AG08396 (cell line): ENCODE measurements at places on chromosomes 2 and 18.

GRCh38 chr2:58870704-58871103, 629.6 kb upstream of the FANCL start:
- no peak for DNase-seq

DNA sequence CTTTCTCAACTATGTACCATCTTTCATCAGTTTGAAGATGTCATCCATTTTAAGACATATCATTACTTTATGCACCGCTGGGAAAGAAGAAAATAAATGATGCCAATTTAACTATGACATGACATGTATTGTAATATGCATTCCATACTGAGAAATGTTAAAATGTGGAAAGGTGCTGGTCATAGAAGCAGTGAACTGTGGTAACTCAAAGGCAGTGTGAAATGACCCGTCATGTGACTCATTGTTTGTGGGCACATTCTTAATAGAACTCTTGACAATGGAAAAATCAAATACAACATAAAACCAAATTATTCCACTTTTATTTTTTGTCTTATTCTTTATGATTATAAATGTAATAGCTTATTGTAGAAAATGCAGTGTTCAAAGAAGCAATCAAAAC, 455.0 kb upstream of the ST6GAL2 start:
- no peak for DNase-seq

DNA sequence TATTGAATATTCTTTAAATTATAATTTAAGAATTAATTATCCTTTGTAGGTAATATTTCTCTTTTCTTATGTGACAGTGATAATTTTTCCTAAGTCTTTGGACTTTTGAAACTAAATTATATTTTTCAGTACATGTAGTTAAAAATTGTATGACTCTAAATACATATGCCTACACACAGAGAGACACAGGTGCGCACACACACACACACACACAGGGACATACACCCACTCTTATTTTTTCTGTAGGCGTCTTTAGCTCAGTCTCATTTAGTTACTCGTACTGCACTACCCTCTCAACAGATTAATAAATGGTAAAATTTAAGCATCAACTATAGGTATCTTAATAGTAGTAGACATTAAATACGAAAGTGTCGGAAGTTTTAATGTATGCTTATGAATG, 56.1 kb downstream of the ZNF236 start:
- no peak for DNase-seq

GRCh38 chr2:105143467-105144151, 97.9 kb upstream of the GPR45 start:
- no peak for DNase-seq

DNA sequence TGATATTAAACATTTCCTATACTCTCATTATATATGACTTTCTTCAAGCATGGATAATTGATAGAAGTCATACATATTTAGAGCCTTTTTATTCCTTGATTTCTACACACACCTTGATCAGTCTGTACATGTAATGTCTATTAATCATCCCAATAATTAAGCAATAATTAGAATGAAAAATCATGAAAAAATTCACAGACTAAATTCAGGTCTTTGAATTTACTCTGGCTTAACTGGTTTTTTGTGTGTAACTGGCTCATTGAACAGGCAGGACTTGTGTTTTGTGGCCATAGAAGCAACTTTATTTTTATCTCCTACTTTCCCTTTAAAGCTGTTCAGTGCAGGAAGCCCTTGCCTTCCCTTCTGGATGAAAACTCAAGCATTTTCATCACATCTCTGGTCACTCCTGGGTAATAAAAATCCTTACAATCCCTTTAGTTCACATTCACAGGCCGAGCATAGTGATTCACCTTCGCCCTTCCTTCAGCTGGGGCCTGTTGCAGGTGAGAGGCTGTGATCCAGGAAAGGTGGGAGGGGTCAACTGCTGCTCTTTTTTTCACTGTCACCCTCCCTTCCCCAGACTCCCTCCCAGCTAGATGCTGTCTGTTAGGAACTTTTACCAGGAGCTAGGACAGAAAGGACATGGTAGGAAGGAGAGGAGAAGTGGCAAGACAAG, 58.0 kb upstream of the ITSN2 start:
- DNase-seq, result no peak

DNA sequence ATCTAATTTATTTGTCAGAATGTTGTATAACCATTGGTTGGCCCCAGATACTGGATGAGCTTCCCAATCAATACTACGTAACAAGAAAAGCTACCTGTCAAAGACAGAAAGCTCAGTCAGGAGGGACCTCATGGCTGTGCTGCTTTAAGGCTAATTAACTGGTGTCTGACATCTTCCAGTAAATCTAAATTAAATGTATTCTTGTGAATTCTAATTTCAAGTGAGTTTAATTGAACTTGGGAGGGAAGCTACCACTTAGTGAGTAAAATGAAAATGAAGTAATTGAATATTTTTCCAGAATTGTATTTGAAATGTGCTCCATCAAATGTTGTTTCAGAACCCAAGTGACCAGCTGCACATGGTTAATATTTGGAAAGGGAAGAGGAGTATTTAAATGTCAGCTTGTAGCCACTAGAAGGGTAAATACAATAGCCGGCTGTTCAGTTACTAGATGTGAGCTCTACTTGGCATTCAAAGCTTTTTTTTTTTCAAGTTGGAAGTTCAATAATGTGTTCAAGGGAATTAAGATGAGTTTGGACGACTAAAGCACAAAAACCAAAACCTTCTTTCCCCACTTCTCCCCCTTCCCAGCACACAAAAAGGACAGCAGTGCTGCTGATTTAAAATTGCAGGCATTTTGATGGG, 62.0 kb downstream of the GPR39 start:
- DNase-seq, result no peak

GRCh38 chr2:199460846-199461710, 3.3 kb upstream of the SATB2 start:
- no peak for DNase-seq

GRCh38 chr18:71115261-71115660, 826.4 kb downstream of the SOCS6 start:
- no peak for DNase-seq

DNA sequence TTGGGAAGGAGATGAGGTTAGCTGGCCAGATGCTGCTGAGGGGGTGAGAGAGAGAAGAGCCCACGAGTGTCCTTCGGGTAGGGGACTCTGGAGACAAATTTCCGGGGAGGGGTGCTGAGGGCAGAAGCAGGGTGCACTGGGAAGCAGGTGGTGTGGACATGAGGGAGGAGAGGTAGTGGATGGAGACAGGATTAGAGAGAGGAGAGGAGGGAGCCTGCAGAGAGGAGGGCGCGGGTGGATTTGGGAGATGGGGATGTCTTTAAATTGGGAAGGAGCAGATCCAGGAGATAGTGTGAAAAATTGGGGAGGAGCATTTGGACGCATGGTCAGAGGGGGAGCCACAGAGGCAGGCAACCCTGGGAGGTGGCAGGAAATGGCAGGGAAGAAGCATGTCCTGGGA, 154.7 kb downstream of the DYSF start:
- no peak for DNase-seq

GRCh38 chr2:212288308-212288707, 250.3 kb downstream of the ERBB4 start:
- DNase-seq, result no peak

DNA sequence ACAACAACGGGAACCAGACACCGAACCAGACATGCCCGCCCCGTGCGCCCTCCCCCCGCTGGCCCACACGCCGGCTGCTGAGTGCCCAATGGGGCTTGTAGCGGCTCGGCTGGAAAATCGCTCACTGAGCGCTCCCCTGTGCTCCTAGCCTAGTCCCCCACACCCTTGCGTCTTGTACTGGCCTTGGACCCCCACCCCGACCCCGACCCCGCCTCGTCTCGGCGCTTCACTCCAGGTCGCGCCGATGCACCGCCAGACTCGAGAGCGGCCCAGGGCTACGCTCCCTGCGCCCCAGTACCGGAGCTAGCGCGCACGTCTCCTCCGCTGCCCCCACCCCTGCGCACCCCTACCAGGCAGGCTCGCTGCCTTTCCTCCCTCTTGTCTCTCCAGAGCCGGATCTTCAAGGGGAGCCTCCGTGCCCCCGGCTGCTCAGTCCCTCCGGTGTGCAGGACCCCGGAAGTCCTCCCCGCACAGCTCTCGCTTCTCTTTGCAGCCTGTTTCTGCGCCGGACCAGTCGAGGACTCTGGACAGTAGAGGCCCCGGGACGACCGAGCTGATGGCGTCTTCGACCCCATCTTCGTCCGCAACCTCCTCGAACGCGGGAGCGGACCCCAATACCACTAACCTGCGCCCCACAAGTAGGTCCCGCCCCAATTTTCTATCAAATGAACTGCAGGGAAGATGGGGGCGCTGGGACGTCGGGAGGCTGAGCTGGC, 1.5 kb downstream of the GAD1 start:
- no peak for DNase-seq

- no peak for DNase-seq
Observed at GRCh38 chr2:206558492-206558891, 83.8 kb upstream of the FAM237A start.

- DNase-seq, result no peak
Observed at GRCh38 chr2:161981679-161982250, 92.2 kb downstream of the DPP4 start.

DNA sequence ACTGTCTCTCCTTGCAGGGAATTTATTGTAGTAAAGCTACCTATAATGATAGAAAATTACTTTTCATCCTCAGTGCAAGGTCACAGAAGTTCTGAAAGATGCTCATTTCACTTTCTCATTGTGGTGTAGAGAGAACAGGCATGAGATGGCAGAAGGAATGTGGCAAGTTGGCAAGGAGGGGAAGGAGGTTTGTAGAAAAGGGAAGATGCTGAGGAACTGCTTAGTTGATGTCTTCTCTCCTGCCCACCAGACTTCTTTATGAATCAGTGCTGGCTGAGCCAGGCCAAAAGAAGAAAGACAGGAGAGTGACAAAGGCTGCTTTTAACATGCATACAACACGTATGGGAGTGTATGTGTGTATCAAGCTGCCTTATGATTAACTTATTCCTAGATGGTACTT, 164.4 kb downstream of the PRPF40A start:
- no peak for DNase-seq

DNA sequence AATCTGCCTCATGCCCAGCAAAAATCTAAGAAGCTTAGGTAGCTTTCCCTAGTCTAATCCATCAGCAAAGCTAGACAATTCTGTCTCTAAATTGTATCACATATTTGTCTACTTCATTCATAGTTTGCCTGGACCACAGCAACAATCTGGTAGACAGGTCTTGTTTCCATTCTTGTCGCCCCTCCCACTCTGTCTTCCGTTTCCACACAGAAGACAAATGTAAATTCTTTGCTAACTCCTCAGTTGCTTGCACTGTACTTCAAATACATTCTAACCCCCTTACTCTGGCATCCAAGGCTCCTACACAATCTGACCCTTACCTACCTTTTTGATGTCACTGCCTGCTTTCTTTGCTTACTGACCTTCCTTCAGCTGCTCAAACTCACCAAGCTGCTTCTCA, 40.1 kb downstream of the THUMPD2 start:
- no peak for DNase-seq

- no peak for DNase-seq
Observed at GRCh38 chr2:20540587-20541293, 93.9 kb downstream of the RHOB start.
